Left renal pelvis (tissue), 4 donors: ENCODE measurements at places on chromosomes 1 and 21.
A peak's percentile ranks its signal among the peaks of the same experiment; 100 is the strongest.

GRCh38 chr21:38082936-38083485, 166.8 kb upstream of the KCNJ6 start:
- DNase-seq: no peak

- no peak for DNase-seq
Observed at GRCh38 chr21:33924766-33925100, 9.1 kb upstream of the ATP5PO start.

GRCh38 chr1:7962014-7962335, 464 bp downstream of the PARK7 start:
- DNase-seq: no peak

GRCh38 chr1:87735750-87736149, 407.1 kb downstream of the LMO4 start:
- DNase-seq: no peak

- DNase-seq: peak; percentile 56
Observed at GRCh38 chr1:237146241-237146640, 104.3 kb downstream of the RYR2 start.

GRCh38 chr1:181124291-181124751, 35.8 kb downstream of the IER5 start:
- no peak for DNase-seq

GRCh38 chr1:34761176-34761761, 1.7 kb downstream of the GJB4 start:
- no peak for DNase-seq

GRCh38 chr1:50976890-50977574, 7.0 kb downstream of the CDKN2C start:
- DNase-seq: no peak

DNA sequence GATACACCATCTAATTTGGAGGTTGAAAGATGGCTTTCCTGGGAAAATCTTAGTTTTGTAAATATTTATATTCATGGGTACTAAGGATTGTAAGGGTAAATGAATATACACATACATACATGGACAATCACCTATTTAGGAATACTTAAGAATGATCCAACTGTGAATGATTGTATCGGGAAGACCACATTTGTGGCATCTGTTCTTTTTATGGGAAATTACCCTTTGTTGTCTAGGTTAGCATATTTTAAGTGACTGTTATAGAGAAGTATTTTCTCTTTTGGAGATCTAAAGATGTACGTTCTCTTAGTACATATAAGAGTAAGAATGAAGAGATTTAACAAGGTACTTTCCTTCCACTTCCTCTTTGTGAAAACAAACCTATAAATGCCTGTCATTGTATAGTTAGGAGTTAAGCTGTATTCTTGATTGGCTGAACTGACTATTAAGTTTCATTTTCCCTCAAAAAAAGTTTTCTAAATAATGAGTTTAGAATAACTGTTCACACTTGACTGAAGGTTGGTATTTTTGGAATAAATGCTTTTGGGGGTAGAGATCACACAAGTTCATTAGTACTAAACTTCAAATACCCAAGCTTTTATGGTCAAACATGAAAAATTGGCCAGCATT, 26.7 kb downstream of the SNX7 start:
- DNase-seq: no peak

DNA sequence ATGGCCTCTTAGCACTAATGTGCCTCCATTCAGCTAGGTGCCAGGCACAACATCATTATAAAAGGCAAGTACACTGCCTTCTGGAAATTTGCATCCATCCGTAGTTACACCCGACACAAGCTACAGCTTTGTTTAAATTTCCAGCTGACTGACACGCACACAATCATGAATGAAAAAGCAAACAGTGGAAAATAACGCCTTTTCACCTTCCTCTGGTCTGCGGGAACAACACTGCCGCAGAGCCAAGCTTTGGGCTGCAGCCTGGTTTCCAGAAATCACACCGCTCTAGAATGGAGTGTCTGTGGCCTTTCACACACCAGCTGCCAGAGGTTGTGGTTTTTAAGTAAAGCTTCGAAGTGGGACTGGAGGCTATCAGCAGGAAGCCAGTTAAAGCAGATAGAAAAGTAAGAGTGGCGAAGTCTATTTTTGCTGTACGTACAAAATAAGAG, 142.8 kb upstream of the COA6 start:
- no peak for DNase-seq

GRCh38 chr1:40204856-40205255, 42.9 kb upstream of the TMCO2 start:
- DNase-seq: no peak

GRCh38 chr1:167105271-167106118, 11.6 kb downstream of the STYXL2 start:
- no peak for DNase-seq

GRCh38 chr1:31593136-31593665, 16.9 kb downstream of the TINAGL1 start:
- no peak for DNase-seq

GRCh38 chr1:214823311-214824117, 220.5 kb downstream of the CENPF start:
- no peak for DNase-seq

- DNase-seq: no peak
Observed at GRCh38 chr1:109793486-109794318, 30.0 kb upstream of the EPS8L3 start.

GRCh38 chr21:14560555-14560954, 14.4 kb upstream of the SAMSN1 start:
- no peak for DNase-seq

DNA sequence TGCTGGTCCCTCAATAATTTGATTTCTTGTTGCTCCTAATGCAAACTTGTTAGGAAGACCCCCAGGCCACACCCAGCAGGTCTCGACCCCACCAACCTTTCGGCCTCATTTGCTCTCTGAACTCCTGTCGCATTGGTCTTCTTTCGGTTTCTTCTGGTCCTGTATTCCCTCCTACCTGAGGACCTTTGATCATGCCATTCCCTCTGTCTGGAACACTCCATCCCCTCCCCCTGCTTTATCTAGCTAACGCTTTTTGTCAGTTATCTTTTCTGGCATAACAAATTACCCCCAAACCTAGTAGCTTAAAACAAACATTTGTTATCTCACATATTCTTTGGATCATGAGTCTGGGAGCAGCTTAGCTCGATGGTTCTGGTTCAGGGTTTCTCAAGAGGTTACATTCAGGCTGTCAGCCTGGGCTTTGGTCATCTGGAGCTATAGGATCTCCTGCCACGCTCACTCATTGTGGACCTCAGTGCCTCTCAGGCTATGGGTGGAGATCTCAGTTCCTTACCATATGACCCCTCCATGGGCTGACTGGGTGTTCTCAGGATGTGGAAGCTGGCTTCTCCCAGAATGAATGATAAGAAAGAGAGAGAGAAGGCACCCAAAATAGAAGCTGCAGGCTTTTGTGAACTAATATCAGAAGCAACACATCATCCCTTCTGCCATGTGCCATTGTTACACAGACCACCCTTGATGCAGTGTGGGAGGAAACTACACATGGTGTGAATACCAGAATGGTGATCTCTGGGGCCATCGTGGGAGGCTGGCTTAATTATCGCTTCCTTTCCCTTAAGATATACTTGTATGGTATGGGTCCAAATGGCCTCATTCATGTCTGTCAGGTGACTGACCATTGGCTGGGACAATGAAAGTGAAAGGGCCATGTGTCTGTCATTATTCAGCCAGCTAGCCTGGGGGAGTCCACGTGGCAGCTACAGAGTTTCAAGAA, 29.1 kb upstream of the BCAR3 start:
- DNase-seq: no peak

GRCh38 chr1:154873321-154873950, 3.4 kb upstream of the KCNN3 start:
- no peak for DNase-seq

- DNase-seq: no peak
Observed at GRCh38 chr1:162712317-162713029, 78.0 kb upstream of the HSD17B7 start.

- peak; percentile 51 for DNase-seq
Observed at GRCh38 chr1:77888081-77888780, at the start of gene NEXN. Gene NEXN (plus strand): TSS chr1:77888624. CDS start chr1:77916107, 27,483 bp downstream.

DNA sequence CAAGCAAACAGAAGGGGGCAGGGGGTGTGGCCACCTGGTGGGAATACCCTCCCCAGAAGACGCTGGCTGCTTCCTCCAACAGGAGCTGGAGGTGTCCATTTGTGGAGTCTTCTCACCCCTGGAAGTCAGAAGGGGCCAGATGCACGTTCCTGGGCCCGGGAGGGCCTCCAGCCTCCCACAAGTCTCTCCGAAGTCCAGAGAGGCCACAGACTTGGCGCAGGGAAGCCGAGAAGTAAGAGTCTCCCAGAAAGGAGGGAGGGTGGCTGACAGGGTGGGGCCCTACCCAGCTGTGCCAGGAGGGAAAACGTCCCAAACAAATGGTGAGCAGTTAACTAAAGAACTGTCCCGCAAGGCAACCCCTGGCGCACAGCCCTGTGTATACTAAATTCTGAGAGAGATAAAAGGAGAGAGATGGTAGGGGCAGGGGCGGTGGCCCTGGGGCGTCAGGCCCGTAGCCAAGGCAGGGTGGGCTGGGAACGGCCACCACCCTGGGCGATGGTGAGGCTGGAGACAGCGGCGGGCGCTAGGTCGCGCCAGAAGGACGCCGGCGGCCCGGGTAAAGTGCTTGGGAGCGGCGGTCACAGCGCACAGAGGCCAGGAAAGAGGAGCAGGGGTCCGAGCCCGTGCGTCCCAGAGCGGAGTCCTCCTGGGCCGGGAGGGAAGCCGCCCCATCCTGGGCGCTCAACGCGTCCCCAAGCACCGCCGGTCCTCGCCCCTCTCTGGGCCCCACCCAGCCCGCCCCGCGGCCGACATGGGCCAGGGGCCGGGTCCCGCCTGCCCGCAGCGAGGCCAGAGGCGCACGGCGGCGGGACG, 1.2 kb downstream of the CHD5 start:
- DNase-seq: no peak

GRCh38 chr21:37582590-37582989, 216.0 kb downstream of the DYRK1A start:
- DNase-seq: no peak

DNA sequence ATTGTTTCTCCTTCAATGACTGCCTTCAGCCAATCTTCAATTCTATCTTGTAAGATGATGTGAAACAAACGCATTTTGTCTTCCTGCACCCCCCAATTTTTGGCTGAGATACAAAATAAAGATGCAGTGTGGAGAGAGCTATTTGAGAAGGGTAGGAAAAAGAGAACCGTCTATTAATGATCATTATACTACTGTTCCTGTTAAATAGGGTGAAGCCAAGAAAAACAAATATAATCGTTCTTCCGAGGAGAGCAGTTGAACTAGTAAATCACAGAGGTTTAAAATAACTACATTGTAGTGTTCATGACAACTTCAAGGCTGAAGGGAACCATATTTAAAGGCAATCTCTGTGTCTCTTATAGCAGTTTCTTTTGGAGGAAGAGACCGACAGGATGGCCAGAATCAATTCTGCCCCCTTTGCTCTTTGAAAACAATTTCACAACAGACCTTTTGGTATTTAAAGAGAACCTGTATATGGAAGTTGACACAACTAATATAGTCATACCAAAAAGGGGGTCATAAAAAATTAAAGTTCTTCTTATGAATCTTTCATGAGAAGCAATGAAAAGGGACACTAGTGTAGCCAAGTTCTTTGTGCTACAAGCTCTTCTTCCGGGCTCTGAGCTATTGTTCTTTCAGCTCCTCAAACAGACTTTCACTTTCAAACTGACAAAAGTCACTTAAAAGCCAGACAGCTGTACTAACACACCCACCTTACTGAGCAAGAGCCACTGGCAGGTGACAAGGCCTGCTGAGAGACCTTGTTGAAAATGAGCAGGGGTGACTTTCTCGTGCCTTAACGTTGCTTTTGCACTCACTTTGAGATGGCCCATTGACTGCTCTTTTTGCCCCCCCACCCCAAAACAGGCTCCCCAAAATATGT, 30.9 kb downstream of the PROX1 start:
- no peak for DNase-seq

DNA sequence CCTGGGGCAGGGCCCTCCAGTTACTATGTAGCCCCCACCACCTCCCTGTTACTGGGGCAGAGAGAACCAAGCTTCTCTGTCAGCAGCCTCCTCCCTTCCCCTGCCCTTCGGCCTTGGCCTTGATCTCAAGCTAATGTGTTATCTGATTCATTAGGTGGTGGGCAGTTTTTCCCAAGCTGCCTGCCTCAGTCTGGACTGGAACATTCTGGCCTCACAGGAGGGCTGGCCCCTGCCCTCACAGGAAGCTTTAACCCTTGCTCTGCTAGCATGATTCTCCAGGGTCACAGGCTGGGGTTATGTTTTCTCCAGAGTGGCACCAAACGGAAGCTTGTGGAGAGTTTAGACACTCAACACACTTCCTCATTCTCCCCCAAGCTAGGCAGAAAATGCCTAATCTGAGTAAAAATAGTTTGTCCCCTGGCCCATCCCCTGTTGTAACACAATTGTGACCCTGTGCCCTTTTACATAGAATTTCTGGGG, 37.2 kb upstream of the SLC6A9 start:
- DNase-seq: no peak

GRCh38 chr1:24540906-24541710, 14.8 kb upstream of the NCMAP start:
- DNase-seq: no peak

DNA sequence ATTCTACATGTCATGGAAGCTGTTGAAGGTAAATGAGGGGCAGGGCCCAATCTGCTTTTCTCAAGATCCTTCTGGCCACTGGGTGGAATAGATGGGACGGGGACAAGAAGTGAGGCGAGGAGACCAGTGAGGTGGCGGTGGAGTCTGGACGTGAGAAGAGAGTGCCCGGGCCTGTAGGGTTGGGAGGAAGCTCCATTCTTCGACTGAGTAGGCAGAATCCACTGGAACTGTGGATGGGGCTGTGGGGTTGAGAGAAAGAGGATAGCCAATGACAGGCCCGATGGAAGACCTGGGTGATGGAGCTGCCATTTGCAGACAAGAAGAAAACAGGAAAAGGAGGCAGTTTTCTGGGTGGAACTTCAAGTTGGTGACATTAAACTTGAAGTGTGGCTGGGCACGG, 10.3 kb downstream of the SLC1A7 start:
- no peak for DNase-seq

GRCh38 chr1:173863224-173864161, 4.3 kb downstream of the GAS5 start:
- DNase-seq: no peak

DNA sequence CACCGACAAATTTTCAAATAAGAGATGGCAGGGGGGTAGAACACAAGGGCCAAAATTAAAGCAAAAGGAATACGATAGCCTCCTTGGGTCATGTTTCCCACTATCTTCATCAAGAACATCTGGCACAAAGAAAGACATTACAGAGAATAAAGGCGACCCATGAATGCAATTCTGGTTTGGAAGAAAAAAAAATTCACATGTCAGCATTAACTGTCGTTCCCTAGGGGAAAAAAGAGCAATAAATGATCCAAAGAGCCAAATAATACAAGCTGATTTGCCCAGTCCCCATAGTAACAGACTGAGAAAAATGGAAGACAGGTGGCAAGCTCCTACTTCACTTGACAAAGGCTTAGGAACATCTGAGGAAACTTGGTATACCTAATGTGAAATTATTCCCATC, 4.5 kb downstream of the STIL start:
- DNase-seq: no peak

DNA sequence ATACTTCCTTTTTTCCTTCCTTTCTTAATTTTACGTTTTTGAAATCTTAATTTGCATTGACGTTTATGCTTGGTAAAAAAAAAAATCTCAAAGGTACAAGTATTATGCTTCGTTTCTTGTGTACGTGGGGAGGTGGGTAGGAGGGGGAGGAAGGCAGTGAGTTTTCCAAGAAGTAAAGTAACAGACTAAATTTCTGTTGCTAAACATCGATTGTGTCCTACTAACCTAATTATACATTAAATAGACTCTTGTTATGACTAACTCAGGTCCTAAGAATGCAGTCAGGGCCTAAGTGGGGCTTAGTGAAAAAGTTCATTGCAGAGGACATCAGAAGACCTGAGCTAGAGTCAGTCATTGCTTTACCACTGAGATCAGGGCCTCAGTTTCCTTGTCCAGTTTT, 17.5 kb downstream of the NEK7 start:
- DNase-seq: no peak

- no peak for DNase-seq
Observed at GRCh38 chr1:241311056-241311746, 45.8 kb downstream of the RGS7 start.
